ENCODE measurements at places on chromosomes 5 and 9.

- peak; percentile 59 for DNase-seq
These were observed 419.9 kb downstream of the BNC2 start for GRCh38 chr9:16450578-16450977.

DNA sequence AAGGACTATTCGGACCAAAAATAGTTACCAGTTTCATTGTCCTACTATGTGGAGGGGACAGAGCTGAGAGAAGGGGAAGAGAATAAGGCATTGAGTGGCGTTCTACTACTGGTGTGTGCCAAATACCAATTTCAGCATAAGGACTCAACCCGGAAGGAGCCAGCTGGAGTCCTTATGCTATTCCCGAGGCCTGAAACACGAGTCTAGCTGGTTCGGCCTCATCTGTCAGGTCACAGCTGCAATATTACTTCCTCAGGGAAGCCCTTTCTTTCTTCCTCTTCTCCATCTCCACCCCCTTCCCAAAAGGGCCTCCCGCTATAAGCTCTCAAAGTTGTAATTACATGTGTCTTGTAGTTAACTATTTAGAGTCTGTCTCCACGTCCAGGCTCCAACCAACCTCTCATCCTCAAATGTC is 20.5 kb upstream of the FER start:
- peak; percentile 87 for DNase-seq

GRCh38 chr9:127899128-127899943 is at the start of gene ST6GALNAC6:
Gene ST6GALNAC6, minus strand, starts transcription at chr9:127899603. Its CDS starts 1,622 bp downstream, at chr9:127897981.
- peak; percentile 90 for DNase-seq

DNA sequence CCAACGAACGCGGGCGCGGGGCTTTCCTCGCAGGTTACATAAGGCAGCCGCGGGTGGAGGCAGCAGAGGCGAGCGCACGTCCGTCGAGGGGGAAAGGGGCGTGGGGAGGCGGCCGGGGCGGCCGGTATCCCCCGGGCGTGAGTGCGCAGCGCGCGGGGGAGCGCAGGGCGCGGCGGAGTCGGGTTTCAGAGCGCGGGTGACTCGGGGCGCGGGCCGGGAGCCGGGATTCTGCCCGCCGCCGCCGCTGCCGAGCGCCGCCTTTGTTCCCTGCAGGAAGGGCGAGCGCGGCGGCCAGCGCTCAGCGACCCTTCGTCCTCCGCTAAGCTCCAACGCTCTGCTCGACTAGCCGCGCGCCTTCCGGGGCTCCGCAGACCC is at the start of gene COL15A1:
Gene COL15A1 (plus strand): TSS at position 226 of the 375 bp plus-strand sequence. CDS start 155 bp downstream, outside the sequence.
- peak; percentile 68 for DNase-seq

DNA sequence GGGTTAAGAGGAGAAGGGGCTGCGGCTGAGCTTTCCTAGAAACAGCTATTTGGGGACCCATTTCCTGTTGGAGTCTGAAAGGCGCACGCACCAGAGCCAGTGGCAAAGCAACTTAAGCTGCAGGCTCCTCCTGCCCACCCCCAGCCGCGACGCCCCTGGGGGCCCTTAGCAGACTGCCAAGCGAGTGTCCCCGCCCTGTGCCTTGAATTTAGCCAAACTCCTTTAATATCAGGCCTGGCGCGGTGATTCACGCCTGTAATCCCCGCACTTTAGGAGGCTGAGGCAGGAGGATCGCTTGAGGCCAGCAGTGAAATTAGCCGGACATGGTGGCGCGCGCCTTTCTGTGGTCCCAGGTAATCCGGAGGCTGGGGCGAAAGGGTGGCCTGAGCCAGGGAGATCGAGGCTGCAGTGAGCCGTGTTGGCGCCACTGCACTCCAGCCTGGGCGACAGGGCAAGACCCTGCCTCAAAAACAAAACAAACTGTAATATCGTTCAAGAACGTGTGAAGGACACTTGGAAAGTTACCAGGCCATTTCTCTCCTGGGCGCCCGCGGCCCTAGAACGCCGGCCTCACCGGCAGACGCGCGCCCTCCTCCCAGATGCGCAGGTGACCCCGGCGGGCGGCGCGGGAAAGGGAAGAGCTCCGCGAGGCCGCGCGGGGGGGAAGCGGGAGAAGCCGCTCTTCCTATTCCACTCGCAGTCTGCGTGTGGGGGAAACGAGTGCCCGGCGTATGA is 1.0 kb upstream of the F2R start:
- DNase-seq: peak; percentile 55

DNA sequence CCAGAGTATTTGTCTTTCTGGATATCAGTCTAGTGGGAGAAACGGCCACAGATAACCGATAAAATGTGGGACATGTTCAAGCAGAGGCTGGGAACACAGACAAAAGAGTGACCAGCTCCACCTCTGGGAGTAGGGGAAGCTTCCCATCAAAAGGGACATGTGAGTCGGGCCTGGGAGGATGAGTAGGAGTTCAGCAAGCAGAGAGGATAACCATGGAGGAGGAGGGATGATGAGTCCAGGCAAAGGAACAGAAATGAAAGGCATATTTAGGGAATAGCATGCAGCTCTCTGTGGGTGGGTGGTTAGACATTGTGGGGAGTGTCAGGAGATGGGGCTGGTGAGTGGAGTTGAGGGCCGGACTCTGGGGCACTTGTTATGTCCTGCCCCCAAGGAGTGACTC is 61.5 kb downstream of the ERGIC1 start:
- no peak for DNase-seq

- DNase-seq: peak; percentile 92
These were observed 101.1 kb downstream of the RGS3 start for GRCh38 chr9:113564498-113565237.

DNA sequence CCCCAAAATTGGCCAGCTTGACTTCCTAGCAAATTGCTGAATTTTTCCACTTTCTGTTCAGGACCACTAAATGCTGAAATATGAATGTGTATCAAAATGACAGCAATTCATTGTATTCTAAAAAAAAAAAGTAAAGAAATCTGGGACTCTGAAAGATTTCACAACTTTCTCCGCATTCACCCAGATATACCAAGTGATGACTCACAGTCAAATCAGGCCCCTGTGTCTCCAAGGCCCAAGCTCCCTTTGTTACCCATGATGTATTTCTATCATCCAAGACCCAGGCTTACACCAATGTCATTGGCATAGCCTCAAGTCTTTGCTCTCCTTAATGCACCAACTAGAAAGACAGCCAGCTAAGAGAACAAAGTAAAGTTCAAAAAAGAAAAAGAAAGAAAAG is 493.9 kb downstream of the NTRK2 start:
- DNase-seq: no peak

DNA sequence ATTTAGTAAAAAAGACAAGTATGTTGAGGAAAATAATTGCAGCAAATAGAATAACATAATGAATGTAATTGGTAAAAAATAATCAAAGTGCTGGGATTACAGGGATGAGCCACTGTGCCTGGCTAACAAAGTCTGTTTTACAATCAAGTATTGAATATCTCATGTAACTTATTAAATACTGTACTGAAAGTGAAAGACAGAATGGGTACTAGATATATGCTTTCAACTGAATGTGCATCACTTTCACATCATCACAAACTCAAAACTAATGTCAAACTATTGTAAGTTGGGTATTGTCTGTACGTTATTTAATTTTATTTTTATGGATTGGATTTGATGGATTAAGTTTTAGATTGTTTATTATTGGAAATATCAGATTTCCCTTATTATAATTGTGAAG is 58.9 kb downstream of the LURAP1L start:
- no peak for DNase-seq

- DNase-seq: peak; percentile 56
These were observed 1.5 kb downstream of the SPAAR start for GRCh38 chr9:35910613-35911359.

DNA sequence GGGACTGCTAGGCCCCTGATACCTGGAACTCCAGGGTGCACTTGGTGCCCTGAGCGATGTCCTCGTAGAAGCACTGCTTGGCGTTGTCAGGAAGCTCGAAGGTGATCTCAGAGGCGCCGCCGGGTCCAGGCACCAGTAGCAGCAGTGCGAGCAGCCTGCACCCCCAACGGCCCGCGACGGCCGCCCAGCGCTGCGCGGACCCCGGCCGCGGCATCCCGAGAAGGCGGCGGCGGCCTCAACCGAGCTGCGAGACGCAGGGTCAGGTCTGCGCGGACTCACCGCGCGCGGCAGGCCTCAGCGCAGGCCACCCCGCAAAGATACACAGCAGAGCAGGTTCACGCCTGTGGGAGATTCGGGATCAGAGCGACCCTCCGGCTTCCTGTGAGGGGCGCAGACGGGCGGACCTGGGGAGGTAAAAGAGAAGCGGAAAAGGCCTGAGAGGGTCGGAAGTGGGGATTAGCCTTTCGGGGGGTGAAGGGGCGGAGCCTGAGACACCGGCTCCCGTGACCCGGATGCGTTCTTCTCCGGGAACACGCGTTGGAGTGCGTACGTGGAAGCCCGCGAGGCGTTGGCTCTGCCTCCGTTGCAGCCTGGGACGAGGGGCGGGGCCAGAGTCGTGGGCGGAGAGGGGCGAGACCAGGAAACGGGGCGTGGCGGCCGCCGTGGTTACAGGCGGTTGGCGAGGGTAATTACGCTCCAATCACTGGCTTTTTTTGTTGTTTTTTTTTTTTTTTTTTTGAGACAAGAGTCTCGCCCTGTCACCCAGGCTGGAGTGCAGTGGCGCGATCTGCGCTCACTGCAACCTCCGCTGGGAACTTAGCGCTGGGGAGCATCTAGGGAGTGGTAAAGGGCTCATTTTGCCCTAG is at the start of gene TMED7:
Gene TMED7 (minus strand): TSS at position 458 of the 866 bp plus-strand sequence. CDS start 244 bp downstream, at position 214.
- DNase-seq: peak; percentile 100

DNA sequence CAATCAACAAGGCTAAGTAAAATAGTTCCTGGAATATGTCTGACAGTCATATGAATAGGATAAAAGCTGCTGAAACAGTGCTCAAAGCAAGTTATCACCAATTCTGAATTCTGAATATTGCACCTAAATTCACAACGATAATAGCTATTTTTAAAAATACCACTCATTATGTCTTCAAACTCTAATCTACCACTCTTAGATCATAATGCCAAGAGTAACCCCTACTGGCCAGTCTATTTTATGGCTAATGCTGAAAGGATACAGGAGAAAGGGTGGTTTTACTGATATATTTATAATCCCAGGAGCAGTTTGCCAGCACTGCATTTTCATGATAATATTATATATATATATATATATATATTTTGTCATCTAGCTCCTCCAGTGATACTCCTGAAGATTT is 232.8 kb downstream of the PDE4D start:
- peak; percentile 74 for DNase-seq

Measured in NCI-H69 (cell line).